ENCODE measurements at places on chromosomes 2 and 18.

DNA sequence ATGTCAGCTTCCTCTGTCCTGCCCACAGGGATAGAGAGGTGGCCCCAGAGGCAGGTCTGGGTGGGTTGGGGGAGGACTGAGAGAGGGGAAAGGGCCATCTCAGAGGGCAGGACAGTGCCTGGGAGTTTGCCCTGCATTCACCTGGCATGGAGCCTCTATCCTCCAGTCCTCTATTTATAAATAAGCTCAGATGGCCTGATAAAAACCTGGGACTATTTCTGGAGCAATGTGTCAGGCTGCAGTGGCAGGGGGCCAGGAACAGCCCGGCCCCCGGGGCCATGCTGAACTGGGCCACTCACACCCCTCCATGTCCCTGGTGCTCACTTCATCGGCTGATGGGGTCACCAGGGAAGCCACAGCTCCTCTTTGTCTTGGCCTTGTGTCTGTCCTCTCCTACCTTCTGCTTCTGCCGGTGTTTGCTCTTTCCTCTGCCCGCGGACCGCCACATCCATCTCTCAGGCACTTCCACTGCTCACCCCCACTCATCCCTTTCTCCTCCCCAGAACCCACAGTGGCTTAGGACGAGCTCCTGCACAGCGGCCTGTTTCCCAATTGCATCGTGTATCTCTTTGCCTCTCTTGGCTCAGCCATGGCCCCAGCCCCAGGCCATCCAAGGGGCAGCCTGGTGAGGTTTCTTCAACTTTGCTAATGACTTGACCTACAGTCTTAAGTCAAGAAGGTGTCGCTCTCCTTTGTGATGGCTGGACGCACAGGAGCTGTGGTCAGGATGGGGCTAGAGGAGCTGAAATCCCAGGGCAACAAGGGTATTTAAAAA lies 38.8 kb downstream of the SCTR start:
- DNase-seq, result no peak

DNA sequence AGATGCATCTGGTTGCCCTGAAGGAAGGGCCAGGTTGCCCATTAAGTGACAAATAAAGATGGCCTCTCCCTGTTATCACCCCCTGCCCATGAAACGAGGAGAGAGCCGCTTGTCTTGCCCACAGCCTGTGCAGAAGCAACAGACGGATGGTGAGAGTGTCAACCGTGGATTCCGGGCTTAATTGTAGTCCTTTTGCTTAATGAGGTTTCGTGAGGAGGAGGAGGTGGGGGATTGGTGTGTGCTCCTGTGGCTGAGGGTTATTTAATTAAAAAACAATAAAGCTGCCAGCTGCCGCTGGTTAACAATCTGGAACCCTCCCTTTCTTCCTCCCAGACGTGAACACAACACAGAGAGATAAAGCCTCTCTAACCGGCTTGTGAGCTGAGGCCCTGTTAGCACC lies 188.0 kb upstream of the PARD3B start:
- no peak for DNase-seq

DNA sequence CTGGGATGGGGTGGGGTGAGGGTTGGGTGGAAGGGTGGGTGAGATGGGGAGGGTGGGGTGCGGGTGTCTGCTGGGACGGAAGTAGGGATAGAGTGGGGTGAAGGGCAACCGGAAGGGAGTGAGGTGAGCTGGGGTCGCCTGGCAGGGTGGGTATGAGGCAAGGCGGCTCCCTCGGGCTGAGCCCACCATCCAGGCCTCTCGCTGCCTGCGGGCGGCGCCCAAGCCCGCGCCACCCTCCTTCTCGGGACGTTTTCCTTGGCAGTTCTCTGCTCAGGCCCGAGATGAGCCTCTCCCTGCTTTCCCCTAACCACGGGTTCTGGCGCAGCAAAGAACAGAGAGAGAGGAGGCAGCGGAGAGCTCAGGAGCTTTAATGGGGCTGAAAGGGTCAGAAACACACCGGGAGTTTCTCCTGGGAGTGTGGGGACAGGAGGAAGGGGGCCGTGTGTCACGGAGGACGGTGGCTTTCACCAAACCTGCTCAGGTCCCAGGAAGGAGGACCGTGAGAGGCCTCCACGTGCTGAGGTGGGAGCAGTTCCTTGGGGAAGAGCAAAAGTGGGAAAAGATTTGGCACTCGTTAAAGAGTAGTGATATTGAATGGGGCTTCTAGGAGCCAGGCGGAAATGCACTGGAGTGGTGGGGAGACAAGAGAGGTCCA lies 4.1 kb downstream of the FEV start:
- no peak for DNase-seq

DNA sequence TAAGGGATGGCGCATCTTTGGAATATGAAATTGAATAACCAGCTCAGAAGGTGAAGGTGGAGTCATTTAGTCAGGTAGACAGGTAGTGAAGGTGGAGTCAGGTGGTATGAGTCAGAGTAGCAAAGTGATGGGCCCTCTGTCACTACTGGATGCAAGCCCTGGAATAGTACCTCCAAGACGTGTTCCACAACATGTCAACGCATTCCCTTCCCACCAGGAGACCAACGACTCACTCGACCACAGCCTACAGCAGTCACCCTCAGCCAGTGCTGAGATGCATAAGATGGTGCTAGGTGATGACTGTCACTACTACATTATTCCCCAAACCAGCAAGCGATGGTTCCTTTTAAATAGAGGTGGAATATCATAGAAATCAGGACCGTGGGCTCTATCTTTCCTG lies 6.8 kb downstream of the CPLX4 start:
- DNase-seq, result no peak

DNA sequence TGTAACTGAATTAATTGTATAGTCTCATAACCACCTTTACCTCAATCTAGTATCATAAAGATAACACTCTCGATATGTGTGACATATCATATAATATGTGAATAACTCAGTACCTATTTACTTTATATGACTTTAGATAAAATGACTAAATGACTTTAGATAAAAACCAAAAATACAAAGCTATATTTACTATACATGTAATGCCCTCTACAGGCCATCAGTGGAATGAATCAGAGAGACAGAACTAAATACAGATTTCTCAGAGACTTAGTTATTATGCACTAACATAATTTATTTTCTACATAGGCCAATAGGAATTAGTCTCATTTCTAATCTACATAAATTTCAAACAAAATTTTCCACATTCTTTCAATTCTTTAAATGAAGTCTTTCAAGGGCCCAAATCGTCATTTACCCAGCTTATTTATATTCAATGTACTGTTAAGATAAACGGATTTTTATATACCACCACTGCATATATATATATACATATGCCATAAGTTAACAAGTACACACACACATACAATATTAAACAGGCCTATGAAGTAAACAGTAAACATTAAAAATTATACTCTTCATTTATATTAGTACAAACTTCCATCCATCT lies 219.9 kb downstream of the EXOC6B start:
- no peak for DNase-seq

GRCh38 chr2:133658020-133658903 lies 90.0 kb upstream of the NCKAP5 start:
- DNase-seq, result no peak

DNA sequence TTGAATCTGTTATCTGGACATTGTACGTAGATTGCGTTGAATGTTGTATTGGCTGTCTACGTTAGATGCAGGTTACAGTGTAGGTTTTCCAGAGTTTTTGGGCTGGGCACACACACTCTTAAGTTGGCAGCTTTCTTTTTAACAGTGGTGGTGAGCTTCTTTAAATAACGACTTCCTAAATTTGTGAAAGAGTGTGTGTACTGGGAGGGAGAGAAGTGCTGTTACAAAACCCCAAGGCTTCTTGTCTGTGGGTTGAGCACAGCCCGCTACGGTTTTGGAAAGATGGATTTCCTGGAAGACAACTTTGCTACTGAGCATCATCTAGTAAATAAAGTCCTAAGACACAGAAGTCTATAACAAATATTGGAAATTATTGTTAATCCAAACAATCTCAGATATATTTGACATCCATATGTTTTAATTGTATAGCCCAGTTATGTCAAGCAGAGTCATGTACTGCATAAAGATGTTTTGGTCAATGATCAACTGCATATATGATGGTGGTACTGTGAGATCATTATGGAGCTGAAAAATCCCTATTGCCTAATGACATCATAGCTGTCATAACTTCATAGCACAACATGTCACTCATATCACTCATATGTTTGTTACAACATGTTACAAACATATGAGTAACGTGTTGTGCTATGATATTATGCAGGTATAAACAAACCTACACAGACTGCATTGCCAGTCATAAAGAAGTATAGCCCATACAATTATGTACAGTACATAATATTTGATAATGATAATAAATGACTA lies 7.9 kb upstream of the THUMPD2 start:
- no peak for DNase-seq

- no peak for DNase-seq
Observed at GRCh38 chr2:207565736-207566500, 36.2 kb downstream of the CREB1 start.

- peak; percentile 33 for DNase-seq
Observed at GRCh38 chr2:101704046-101704466, 6.5 kb downstream of the MAP4K4 start.
